ENCODE measurements at places on chromosomes 5 and 9. TPM values are rescaled to one million over a fixed set of nuclear protein-coding genes. Genes with fewer than 3 reads are reported as not detected.

LCN15 gene
- total RNA-seq, result not detected

SPINK6 gene
- 0.45 TPM for total RNA-seq

MARCOL gene
- not detected for total RNA-seq

NAIP gene
- total RNA-seq, result 0.39 TPM

NEUROG1 gene
- not detected for total RNA-seq

PCDHGB4 gene
- total RNA-seq, result 0.56 TPM

PCDHGA5 gene
- 0.13 TPM for total RNA-seq

ACOT12 gene
- not detected for total RNA-seq

ANXA6 gene
- total RNA-seq, result 46.1 TPM

TICAM2 gene
- 1.6 TPM for total RNA-seq

HNRNPA0 gene
- 49.0 TPM for total RNA-seq

C5orf58 gene
- not detected for total RNA-seq

FOXD4 gene
- 0.23 TPM for total RNA-seq

LRRTM2 gene
- total RNA-seq, result not detected

C7 gene
- not detected for total RNA-seq

Measured in A549 treated with Hydrocortisone at 1 μM for 4 hours (cell line).